CD4-positive, alpha-beta T cell treated with Interferon gamma for 1 hour (primary cell): ENCODE measurements at places on chromosomes 5 and 9.

DNA sequence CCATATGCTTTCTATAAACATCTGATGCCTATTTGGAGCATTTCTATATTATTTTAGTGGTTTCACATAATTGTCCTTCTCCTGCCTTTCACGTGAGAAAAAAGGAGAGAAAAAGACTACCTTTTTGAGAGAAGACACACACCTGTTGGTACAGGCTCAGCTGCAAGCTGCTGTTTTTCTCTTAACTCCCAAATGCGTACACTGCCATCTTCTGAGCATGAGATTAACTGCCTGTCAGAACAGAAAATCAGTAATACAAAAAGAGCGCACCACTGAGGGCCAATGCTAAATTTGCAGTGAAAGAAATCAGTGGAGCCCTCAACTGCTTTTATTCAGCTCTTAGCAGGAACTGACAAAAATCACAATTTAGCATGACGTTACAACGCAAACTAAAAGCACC, 54.9 kb downstream of the WDR41 start:
- no peak for DNase-seq

DNA sequence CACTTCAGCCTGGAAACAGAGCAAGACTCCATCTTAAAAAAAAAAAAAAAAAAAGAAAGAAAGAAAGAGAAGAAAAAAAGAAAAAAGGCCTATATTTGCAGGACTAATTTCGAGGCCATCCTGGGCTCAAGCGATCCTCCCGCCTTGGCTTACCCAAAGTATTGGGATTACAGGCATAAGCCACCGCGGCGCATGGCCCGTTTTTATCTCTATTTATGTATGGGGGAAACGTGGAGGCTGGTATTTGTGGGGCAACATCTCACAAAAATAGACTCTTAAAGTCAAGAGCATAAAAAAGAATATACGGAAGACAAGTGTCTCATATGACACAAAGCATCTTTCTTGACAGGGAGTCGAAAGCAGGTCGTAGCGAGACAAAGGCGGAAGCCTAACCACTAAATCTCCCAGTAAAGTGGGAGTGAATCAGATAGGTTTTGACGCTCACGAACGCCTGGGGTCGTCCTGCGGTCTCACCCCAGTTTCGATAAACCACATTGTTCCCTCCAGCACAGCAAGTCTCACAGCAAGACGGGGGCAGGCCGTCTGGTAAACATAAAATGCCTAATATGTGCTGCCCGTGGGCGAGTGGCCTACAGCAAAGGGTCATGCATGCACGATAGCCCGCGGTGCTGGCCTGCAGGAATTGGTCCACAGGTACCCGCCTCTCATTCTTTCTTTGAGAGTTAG, 1.8 kb upstream of the TRIM41 start:
- peak; percentile 65 for DNase-seq

GRCh38 chr5:685262-686171, 7.6 kb downstream of the TPPP start:
- DNase-seq = no peak

GRCh38 chr5:143057580-143057999, 287.4 kb downstream of the ARHGAP26 start:
- no peak for DNase-seq

GRCh38 chr9:35656348-35656747, 1.5 kb downstream of the RMRP start:
- DNase-seq = no peak

GRCh38 chr5:25091921-25092320, 447.1 kb upstream of the CDH10 start:
- no peak for DNase-seq

DNA sequence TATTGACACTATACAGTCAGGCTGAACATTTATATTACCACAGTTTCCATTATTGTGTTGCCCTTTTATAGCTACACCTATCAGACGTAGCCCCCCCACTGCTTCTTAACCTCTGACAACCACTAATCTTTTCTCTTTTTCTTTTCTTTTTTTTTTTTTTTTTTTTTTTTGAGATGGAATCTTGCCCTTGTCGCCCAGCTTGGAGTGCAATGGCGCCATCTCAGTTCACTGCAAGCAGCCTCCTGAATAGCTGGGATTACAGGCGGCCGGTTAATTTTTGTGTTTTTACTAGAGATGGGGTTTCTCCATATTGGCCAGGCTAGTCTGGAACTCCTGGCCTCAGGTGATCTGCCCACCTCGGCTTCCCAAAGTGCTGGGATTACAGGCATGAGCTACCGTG, 75.4 kb downstream of the UHRF2 start:
- DNase-seq = no peak

GRCh38 chr9:99724640-99725039, 97.0 kb upstream of the NR4A3 start:
- no peak for DNase-seq

DNA sequence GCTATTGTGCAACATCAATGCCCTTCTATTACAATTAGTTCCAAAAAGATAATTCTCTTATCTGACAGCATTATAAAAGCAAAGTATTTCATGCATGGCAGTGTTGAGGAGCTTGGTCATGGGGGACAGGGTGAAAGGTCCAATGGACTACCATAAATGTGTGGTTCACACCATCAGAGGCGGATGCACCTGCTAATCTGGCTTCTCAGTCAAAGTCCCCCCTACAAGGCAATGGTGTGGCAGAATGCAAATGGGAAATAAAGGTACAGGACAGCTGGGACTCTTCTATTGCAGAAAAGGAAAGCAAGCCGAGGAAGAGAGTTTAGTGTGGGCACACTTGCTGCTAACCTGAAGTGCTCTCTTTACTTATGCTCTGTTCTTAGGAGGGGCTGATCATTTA, 369.1 kb downstream of the NDUFS4 start:
- DNase-seq = no peak

DNA sequence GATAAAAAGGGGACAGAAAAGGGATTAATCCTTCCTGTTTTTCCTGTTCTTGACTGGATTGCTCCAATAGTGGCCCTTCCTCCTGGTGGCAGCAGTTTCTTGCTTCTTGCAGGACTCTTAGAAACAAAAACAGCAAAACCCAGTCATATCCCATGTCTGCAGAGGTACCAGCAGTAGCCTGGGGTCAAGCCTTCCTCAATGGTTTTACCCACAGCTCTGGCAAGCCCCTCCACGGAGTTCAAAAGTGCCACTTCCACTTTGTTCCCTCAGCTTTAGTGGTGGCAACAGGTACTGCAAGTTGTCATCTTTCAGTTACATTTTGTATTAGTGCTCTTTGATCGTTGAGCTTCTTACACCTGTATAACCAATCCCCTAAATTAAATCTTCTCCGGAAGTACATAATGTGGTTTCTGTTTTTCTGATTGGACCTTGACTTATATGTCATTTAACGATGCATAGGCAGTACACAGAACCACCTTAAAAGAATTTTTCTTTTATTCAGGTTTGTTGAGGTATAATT, 8.7 kb upstream of the RANBP6 start:
- peak; percentile 8 for DNase-seq

GRCh38 chr9:121743441-121744001, 92.1 kb downstream of the DAB2IP start:
- no peak for DNase-seq

DNA sequence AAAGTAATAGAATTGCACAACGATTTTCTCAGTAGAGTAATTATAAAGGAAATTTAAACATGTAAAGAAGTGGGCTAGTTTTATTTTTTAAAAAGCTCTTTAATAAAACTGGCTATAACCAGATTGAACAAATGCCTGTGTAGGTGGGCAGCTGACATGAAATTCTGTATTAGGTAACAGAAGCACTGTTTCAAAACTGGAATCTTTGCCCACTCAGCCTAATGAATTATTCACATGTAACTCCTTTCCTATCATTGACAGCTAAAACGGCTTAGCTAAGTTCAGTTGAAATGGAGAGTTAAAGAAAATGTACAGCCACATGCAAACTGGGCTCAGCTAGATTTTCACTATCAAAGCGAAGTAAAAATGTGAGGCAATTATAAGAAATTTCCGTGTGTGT, 1300.1 kb upstream of the ACO1 start:
- no peak for DNase-seq

DNA sequence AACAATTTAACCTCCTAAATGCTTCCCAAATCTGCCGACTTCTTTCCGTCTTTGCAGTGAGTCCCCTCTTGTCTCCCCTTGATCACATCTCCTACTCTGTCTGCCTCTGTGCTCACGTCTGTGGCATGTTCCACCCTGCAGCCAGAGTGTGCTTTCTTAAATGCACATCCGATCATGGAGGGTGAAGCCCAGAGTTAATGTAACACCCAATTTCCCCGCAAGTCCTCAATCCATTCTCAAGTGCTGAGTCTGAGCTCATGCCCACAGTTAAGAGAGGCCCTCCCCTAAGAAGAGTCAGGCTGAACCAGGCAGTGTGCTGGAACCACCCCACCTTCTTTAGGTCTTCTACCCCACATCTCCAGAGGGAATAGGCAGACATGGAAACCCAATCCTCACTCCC, 164.8 kb downstream of the EPB41L4A start:
- DNase-seq = no peak

- DNase-seq = no peak
Measured at GRCh38 chr5:172169216-172169615, 18.8 kb downstream of the STK10 start.
